Chondrocyte (in vitro differentiated cells): ENCODE measurements at places on chromosomes 6 and 20.

- no peak for DNase-seq
Measured at GRCh38 chr20:60632391-60633262, 619.4 kb upstream of the CDH4 start.

GRCh38 chr20:52675375-52675774, 296.8 kb upstream of the TSHZ2 start:
- no peak for DNase-seq

DNA sequence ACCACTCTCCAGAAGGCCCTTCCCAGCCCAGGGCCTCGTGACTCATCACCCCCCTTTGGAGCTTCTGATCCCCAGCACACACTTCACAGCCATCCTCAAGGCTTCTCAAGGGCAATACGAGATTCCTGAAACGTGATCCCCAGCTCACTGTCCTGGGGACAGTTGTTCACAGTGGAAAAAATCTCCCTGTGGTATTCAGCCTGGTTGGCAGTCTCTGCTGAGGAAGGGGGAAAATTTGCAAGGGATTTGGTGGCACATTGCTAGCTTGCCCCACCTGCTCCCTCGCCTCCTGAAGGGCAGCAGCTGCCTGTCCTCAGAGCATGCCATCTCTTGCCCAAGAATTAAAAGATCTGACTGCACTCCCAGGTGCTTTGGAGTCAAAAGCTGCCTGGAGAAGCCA, 20.7 kb upstream of the PKHD1 start:
- no peak for DNase-seq

GRCh38 chr6:54802775-54803634, 43.6 kb upstream of the FAM83B start:
- no peak for DNase-seq

DNA sequence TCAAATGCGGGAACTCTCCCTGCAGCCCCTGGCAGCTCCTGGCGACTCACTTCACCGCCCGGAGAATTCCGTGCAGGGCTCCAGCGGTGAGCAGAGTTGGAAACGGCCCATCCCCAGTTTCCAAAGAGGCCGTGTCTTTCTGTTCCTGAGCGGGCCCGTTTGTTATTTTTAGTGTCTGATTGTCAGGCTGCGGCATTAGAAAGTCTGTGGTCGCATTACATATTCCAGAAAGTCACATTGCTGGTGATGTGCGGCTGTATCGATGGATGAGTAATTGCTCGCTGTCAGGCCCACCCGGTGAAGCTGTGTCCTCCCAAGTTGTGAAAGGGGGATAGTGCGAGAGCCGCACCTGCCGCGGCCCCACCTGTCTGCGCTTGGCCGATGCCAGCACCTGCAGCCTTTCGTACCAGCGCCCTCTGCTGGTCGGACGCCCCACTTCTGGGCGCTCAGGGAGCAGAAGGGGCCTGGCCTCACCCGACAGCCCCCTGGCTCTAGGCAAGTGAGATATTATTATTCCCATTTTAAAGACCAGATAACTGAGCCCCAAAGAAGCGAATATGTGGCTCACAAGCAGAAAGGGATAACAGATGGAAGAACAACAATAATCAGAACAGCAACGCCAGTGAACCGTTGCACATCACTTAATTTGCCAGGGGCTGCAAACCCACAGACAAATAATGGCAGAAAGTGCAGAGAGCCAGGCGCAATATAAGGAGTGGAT, 244.9 kb downstream of the TSHZ2 start:
- no peak for DNase-seq
